IMR-90 (cell line): ENCODE measurements at places on chromosomes 4 and X. TPM values are rescaled to one million over a fixed set of nuclear protein-coding genes. Genes with fewer than 3 reads are reported as not detected.

TEX13C gene
- not detected in 2 replicates for total RNA-seq

RAB41 gene
- total RNA-seq: not detected in 2 replicates

GRCh38 chr4:99149426-99150019 is 5.4 kb upstream of the ADH4 start:
- H3K27me3 ChIP-seq: no peaks in the 10 kb centered on the region
- H3K36me3 ChIP-seq: no peaks in the 10 kb centered on the region
- H3K27ac ChIP-seq: no peak overlapping the region

SYTL5 gene
- 0.54 and 0.56 TPM in 2 replicates for total RNA-seq

SPANXA2 gene
- not detected in 2 replicates for total RNA-seq
